ENCODE measurements at places on chromosomes 5 and 9.

- DNase-seq = no peak
These were observed 291.0 kb downstream of the NSG2 start for GRCh38 chr5:174336479-174336878.

DNA sequence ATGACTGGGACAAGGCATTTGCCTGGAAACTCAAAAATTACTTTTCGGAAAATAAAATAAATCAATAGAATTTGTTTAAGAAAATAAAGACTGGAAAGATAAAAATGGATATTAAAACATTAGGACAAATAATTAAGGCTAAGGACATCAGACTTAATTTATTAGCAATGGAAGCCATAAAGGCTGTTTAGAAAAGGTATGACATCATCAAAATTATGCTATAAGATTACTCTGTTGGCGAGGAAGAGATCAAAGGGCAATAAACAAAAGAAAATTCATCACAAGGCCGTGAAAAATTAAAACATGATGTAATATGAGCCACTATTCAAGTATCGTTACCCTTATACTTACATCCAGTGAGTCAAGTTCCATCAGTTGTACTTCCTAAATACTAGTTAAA is 2.7 kb upstream of the CDH12 start:
- no peak for DNase-seq

GRCh38 chr5:94857111-94857510 is 238.6 kb downstream of the SLF1 start:
- DNase-seq = no peak

DNA sequence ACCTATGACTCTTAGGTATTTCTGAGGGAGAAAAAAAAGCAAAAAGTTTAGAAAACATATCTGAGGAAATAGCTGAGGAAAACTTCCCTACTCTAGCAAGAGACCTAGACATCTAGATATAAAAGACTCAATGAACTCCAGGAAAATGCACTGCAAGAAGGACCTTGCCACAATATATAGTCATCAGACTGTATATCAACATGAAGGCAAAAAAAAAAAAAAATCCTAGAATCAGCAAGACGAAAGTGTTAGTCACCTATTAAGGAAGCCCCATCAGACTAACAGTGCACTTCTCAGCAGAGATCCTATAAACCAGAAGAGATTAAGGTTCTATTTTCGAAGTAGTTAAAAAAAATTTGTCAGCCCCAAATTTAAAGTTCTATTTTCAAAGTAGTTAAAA is 166.2 kb downstream of the TMEM38B start:
- no peak for DNase-seq

GRCh38 chr5:174446988-174447387 is 277.4 kb upstream of the MSX2 start:
- no peak for DNase-seq

GRCh38 chr5:75848077-75848476 is 130.8 kb upstream of the POC5 start:
- no peak for DNase-seq

Data from activated CD8-positive, alpha-beta memory T cell treated with anti-CD3 and anti-CD28 coated beads for 24 hours (primary cell).